Breast epithelium (tissue), 4 donors: ENCODE measurements at places on chromosomes 3 and 15. TPM values are rescaled to one million over a fixed set of nuclear protein-coding genes. Genes with fewer than 3 reads are reported as not detected.
A peak's percentile ranks its signal among the peaks of the same experiment; 100 is the strongest.

Gene TPRG1
- total RNA-seq, result 29.2 TPM

Gene RAP2B
- 21.0 TPM for total RNA-seq

Gene CIB2
- 2.9 TPM for total RNA-seq

Gene REC114
- total RNA-seq, result not detected

GRCh38 chr3:45473841-45474240 is 85.5 kb downstream of the LARS2 start:
- DNase-seq, result no peak

DNA sequence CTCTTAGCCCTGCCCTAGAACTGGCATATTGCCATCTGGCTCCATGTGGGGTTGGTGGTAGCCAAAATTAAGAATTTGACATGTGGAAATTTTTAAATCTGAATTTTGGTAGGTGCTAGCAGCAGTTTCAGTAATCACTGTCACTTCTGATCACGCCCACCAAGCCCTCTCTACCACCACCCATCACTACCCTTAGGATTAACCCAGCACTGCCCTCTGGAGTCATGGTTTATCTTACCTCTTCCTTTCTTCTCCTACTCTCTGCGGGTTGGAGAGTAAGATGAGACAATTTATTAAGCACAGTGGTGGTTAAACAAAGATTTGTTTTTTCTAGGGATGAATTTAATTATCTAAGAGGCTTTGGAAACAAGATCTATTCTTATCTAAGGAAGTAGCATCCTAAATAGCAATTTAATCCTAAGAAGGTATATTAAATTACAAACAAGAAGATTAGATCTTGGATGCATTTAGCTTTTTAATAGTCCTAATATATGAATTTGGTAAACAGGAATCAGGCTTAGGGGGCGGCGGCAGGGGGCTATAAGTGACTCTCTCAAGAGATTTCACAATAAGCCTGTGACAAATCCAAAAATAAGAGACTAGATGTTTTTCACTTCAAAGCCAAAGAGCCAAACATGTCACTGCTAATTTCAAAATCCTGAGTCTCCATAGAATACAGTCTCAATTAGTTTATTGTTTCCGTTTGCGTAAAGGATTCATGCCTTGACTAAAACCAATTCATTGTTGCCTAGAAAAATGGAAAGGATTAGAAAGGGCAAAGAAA is 498.4 kb upstream of the UBE2E2 start:
- no peak for DNase-seq

DNA sequence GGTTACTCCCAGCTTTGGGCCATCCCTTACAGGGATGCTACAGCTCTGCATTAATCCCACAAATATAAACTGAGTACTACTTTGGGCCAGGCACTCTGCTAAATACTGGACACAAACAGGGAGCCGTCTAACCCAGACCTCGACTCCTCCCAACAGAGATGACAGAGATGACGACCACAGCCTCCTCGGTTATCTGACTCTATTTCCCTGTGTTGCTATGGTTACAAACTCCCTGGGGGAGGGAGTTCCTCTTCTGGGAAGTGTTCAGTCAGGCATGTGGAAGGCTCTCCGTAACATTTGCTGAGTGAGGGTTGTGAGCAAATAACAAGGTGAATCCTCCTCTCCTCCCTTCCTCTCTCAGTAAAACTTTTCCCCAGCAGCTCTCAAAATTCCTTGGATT is 6.7 kb upstream of the CMTM7 start:
- no peak for DNase-seq

DNA sequence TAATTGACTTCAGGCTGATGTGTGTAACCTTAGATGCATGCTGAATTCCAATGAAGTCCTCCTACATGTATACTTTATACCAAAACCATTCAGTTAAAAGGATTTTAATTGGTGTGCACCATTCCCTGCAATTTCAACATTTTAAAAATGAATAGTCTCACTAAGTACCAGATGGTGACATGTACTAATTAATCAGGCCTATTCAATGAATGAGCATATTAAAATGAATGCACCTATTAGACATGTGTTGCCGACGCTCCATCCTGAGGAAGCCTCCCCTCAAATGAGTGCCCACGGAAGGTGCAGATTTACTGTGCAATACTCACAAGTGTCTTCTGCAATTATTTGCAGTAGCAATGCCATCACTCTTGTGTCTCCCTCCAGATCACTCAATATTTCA is 124.7 kb upstream of the TSPAN3 start:
- DNase-seq, result no peak

DNA sequence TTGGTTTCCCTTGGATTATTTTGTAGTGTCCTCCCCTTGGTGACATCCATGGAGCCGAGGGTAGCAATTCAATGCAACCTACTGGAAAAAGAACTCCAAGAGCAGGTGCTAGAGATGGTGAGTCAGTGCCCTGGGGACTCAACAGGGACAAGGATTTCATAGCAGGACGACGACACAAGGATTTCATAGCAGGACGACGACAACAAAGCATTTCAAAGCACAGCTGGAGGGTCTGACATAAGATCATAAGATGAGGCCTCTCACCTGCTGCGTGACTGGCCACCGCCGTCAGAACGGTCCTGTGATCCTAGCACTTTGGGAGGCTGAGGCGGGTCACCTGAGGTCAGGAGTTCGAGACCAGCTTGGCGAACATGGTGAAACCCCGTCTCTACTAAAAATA is 22.5 kb downstream of the NRROS start:
- DNase-seq, result no peak

- DNase-seq, result peak; percentile 69
Observed at GRCh38 chr15:90316139-90316538, 35.9 kb upstream of the ZNF774 start.

DNA sequence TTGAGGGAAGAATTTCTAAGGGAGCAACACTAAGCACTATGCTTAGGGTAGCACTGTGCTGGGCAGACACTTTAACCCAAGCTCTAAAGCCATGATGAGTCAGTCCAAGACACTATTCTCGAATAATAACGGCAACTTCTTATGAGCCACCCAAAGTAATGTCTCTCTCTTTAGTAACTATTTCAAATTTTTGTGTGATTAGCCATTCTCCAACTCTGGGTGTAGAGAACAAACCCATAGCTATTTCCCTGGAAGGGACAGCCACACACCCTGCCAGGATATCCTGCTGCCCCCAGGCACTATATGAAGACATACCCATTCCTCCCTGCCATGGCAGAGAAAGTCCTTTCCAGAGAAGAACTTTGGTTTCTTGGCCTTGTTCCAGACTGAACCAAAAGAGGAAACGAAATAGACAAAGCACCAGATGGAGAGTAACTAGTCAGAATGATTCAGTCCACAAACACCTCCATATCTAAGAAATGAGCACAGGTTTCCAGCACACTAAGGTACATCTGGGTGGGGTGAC is 384.9 kb upstream of the THBS1 start:
- peak; percentile 54 for DNase-seq

- no peak for DNase-seq
Observed at GRCh38 chr15:85541744-85542143, 161.3 kb downstream of the AKAP13 start.

GRCh38 chr3:108133048-108133369 is 42.2 kb upstream of the CD47 start:
- no peak for DNase-seq

DNA sequence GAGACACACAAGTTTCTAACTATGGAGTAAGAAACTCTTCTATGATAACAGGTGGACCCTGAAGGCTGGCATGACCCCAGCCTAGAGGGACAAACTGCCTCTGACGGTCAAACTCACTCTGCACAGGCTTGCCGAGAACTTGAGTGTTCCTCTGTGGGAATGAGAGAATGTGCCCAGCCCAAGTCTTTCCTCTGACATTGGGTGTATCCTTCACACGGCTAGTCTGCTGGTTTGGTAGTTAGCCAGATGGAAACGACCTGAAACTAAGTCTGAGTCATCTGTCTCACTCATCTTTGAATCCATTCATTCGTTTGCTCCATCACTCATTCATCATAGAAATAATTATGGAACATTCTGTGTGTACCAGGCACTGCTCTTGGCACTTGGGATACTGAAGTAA is 198.4 kb downstream of the ATP10A start:
- DNase-seq, result no peak

GRCh38 chr3:30894521-30895251 is at the start of gene GADL1:
Gene GADL1, minus strand, starts transcription at chr3:30894661. Its CDS starts 47 bp downstream, at chr3:30894614.
- no peak for DNase-seq

- no peak for DNase-seq
Observed at GRCh38 chr15:97966246-97966645, 5.7 kb downstream of the ARRDC4 start.

DNA sequence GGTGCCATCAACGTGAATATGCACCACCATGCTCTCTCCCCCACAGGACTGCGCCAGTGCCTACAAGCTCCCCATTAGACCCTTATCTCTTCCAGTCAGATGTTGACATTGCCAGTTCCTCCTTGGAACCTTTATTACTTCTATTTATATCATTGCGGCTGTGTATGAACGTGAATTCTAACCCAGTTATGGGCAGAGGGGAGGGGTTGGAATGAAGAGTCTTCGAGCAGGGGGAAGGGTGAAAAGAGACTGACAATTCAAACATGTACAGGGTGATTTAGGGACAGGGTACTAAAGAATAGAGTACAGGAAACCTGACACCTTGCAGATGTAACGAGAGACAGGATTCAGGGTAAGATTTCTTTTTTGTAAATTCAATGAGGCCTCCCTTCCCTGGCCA is 41.8 kb upstream of the ST6GAL1 start:
- DNase-seq, result no peak
